ENCODE measurements at places on chromosomes 7 and 10.
A peak's percentile ranks its signal among the peaks of the same experiment; 100 is the strongest.

GRCh38 chr7:139598642-139599041, 75.2 kb downstream of the CLEC2L start:
- DNase-seq: peak; percentile 39

- no peak for DNase-seq
These were observed 63.7 kb downstream of the PRKG1 start for GRCh38 chr10:51137756-51138529.

- no peak for DNase-seq
These were observed 28.0 kb downstream of the PPP1R3C start for GRCh38 chr10:91604553-91605534.

- no peak for DNase-seq
These were observed 72.5 kb downstream of the LCOR start for GRCh38 chr10:96904648-96905047.

GRCh38 chr10:119268871-119269506, 61.6 kb downstream of the GRK5 start:
- DNase-seq: no peak
